KBM-7 (cell line): ENCODE measurements at places on chromosomes 16 and 17.

- DNase-seq = peak; percentile 38
Observed at GRCh38 chr17:45299361-45299760, 17.5 kb downstream of the MAP3K14 start.

DNA sequence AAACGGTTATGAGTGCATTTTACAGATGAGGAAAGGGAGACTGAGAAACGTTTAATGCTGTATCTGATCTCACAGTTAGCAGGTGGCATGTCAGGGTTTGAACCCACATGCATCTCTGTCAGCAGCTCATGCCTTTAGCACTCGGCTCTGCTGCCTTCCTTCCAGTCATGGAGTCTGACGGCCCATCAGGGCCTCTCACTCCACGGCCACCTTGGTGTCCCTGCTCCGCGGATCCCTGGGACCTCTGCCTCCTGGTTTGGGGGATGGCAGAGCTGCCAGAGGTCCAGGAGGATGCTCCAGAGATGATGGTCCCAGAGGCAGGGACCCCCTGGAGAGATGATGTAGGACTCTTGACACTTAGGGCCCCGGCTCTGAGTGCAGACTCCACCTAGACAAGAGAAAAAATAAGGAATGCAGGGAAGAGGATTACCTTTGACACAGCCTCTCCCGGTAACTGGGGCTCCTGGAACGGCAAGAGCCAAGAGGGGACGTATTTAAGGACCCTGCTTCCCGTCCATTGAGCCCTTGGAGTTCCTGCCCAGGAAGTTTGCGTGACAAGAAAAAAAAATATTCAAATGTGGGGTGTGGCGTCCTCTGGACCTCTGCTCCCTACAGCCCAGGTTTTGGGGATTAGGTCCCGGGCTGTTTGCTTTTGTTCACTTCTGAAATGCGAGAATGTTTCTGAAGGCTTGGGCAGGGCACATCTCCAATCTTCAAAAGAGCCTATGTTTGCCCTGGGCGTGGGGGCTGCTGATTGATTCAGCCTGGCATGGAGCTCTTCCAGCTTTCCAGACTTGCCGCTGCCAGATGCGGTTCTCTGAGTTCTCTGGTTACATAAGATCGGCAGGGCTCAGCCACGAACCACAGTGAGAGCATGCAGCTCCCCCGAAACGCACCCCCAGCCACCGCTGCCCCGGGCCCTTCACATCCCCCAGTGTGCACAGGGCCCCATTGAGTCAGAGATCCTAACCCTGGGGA is at the start of gene ALDH3A1:
Gene ALDH3A1 (minus strand): TSS at position 470 of the 978 bp plus-strand sequence. CDS start 3,169 bp downstream, outside the sequence.
- no peak for DNase-seq

GRCh38 chr16:886802-887731 is 83.7 kb downstream of the LMF1 start:
- DNase-seq = no peak

- no peak for DNase-seq
Observed at GRCh38 chr17:73646409-73647300, 2.4 kb upstream of the SDK2 start.

- DNase-seq = no peak
Observed at GRCh38 chr17:15972497-15972951, 27.0 kb downstream of the ZSWIM7 start.

DNA sequence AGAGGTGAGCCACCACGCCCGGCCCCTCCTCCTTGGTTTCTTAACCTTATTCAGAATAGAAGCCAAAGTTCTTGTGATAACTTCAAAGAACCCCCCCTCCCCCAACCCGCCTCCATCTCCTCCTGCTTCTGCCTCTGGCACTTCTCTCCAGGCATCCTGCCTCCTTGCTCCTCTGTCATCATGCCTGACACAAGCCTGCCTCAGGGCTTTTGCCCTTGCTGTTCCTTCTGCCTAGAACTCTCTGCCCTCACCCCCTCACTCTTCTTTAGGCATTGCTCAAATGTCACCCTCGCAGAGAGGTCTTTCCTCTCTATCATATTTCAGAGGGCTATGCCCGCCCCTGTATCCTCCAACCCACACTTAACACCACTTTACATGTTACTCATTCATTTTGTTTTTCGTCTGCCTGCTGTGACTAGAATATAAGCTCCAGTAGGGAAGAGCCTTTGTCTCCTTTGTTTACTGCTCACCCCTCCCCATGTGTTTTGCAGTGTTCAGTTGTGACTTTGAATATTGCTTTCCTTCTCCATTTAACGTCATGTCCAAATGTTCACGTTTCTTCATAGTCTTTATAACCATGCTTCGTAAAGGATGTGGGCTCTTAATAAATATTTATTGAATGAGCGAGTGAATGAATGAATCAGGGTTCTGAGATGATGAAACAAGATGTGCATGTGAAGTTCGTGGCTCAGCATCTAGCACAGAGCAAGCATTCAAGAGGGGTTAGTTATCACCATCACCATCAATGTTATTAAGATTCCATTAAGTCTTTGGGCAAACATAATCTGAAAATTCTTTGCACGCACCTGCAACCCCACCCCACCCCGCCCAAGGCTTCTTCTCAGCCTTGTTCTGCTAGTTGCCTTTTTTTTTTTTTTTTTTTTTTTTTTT is 186.2 kb upstream of the WSCD1 start:
- no peak for DNase-seq

- no peak for DNase-seq
Observed at GRCh38 chr16:49563666-49564065, 190.1 kb downstream of the C16orf78 start.

DNA sequence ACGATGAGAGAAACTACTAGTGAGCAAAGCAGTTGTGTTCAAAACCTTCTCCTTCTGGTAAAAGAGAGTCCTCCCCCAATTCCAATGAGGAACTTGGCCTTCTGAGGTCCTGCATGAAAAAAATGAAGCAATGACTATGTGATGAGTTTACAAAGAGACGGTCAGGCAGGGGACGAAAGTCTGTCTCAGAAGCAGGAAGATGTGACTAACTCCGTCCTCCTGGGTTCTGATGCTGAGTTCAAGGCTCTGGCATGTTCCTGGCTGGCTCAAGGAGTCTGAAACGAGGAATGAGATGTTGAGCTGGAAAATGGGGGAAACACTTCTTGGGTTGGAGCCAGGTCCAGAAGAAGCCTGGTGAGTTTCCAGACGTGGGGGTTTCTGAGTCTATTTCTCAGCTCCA is 129.6 kb downstream of the CPPED1 start:
- DNase-seq = no peak

DNA sequence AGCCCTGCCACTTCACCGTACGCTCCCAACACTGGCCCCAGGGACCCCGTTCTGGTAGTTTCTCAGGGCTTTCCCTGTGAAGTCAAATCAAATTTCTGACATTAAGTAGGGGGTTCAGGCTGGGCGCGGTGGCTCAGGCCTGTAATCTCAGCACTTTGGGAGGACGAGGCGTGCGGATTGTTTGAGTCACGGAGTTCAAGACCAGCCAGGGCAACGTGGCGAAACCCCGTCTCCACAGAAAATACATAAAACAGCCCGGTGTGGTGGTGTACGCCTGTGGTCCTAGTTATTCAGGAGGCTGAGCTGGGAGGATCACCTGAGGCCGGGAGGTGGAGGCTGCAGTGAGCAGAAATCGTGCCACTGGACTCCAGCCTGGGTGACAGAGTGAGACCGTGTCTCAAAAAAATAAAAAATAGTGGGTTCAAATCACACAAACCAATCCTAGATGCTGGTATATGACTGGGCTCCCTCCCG is 632 bp downstream of the CYBC1 start:
- no peak for DNase-seq

DNA sequence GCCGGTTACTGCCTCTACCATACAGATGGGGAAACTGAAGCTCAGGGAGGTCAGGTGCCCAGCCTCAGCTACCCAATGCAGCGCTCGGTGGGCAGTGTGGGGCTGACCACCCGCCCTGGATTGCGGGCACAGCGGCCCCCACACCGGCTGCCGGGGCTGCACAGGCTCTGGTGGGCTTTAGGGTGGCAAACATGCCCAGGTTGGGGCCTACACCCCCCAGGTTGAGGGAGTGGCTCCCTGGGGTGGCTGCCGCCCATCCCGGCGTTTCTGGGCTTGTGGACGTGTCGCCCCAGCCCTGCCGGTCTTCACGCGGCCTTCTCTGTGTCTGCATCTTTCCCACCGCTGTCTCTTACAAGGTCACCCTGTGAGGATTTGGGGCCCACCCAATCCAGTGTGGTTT is 40.9 kb upstream of the SSTR5 start:
- DNase-seq = no peak

- no peak for DNase-seq
Observed at GRCh38 chr17:29628644-29629043, 5.9 kb upstream of the CORO6 start.

DNA sequence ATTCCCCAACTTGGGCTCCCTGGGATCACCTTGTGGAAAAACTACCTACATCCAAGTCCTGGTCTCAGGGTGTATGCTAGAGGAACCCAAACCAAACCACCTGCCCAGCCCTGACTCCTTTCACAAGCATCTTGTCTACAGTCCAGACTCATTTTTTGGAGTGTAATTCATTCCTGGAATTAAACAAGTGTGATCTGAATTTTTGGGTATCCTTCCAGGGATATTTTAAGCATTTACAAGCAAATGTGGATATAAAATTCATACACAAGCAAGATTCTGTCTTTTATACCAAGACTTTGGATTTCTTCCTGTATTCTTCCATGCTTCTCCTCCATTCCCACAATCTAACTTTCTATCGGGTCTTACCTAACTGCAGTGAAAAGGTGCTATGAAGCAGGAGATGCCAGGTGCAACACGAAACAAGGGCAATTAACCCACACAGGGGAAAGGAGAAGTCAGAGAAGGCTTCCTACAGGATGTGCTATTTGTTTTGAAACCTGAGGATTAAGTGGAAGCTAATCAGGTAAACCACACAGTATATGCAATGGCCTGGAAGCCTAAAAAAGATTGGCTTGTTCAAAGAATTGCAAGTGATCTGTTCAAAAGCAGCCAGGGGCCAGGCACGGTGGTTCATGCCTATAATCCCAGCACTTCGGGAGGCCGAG is 417.2 kb upstream of the C16orf82 start:
- no peak for DNase-seq

DNA sequence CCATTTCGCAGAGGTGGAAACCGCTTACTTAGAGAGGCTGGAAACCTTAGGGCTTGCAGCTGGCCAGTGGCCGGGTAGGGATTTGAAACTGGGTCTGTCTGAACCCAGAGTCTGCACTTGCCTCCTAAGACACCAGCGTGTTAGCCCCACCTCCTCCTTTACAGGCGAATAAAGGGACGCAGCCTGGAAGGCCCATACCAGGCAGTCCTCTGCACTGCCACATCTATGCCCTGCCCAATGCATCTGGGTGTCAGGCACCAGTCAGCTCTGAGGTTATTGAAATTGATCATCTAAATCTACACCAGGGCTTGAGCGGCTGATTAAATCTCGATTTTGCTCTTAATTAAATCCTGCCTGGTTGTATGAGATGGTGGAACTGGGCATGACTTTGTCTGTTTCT is 19.9 kb upstream of the NAGS start:
- DNase-seq = no peak
